ENCODE measurements at places on chromosomes 2 and 18. TPM values are rescaled to one million over a fixed set of nuclear protein-coding genes. Genes with fewer than 3 reads are reported as not detected.
A peak's percentile ranks its signal among the peaks of the same experiment; 100 is the strongest.

ATOH8 gene
- 0.33 TPM for total RNA-seq

KLHL14 gene
- total RNA-seq = 0.08 TPM

MC2R gene
- not detected for total RNA-seq

SLC16A14 gene
- 3.7 TPM for total RNA-seq

WBP1 gene
- total RNA-seq = 26.2 TPM

RTKN gene
- 98.0 TPM for total RNA-seq

CDK5R2 gene
- total RNA-seq = not detected

CDH7 gene
- under 0.01 TPM for total RNA-seq

C2orf15 gene
- total RNA-seq = 0.65 TPM

EIPR1 gene
- total RNA-seq = 12.1 TPM

TNFAIP6 gene
- 0.17 TPM for total RNA-seq

MYO3B gene
- total RNA-seq = 0.05 TPM

PAX8 gene
- 0.09 TPM for total RNA-seq

GRCh38 chr2:175147186-175147585 lies 20.8 kb downstream of the ATF2 start:
- H3K27ac ChIP-seq = no peak overlapping the region
- no peak for DNase-seq
- peaks cover 1% of the 10 kb centered on the region for H3K4me1 ChIP-seq

DNA sequence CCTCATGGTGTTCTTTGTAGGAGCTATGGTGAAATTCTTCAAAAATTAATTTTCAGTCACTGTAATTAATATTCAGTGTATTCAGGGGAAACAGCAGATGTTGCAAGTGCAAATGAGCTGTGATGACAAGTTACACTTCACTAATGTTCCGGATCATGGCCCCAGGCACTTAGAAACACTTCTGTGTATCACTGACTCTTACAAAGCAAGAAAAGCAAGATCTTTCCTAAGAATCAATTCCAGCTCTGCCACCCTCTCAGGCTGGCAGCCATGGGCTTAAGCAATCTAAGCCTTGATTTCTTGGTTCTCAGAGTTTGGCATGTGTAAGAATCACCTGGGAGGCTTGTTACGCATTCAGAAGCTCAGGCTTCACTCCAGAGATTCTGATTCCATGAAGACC lies 78.0 kb downstream of the MARCHF4 start:
- H3K27ac ChIP-seq = no peak overlapping the region
- H3K4me3 ChIP-seq = no peak overlapping the region
- no peaks in the 10 kb centered on the region for H3K4me1 ChIP-seq

DNA sequence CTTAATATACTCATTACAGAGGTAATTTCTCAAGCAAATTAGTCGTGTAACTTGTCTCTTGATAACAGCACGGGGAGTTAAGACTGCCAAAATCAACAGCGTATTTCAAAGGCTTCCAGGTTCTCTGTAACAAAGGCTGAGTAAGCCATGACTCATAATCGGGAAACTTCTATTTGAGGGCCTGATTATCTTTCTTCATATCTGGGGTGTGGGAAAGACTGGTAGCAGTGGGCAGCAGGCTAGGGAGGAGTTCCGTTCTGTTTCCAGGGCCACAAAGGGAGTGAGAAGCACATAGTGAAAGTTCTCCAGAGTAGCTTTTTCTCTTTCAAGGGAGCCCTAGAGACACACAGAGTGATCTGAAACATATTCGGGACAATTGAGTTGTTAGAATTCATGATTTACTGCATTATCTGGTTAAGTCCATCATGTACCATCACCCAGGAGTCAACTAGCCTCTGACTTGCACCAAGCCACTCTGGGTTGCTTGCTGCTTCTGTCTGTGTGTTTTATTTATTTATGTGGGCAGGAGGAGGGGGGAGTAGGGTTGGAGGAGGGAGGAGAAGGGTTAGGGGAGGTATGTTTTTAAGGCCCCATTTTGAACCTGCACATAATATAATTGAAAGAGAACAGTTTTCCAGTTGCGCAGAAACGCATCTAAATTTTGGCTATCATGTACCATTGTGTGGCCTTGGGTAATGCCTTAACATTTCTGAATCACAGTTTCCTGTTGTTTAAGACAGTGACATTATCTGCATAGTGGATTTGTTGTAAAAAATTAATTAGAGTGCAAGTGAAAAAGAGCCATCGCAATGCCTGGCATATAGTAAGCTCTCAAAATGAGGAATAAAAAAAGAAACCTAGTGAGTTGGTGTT lies 80.5 kb upstream of the ITPRID2 start:
- H3K4me1 ChIP-seq = no peaks in the 10 kb centered on the region
- H3K27me3 ChIP-seq = no peaks in the 10 kb centered on the region
- H3K27ac ChIP-seq = no peak overlapping the region
- no peak for DNase-seq
- H3K4me3 ChIP-seq = no peak overlapping the region

DNA sequence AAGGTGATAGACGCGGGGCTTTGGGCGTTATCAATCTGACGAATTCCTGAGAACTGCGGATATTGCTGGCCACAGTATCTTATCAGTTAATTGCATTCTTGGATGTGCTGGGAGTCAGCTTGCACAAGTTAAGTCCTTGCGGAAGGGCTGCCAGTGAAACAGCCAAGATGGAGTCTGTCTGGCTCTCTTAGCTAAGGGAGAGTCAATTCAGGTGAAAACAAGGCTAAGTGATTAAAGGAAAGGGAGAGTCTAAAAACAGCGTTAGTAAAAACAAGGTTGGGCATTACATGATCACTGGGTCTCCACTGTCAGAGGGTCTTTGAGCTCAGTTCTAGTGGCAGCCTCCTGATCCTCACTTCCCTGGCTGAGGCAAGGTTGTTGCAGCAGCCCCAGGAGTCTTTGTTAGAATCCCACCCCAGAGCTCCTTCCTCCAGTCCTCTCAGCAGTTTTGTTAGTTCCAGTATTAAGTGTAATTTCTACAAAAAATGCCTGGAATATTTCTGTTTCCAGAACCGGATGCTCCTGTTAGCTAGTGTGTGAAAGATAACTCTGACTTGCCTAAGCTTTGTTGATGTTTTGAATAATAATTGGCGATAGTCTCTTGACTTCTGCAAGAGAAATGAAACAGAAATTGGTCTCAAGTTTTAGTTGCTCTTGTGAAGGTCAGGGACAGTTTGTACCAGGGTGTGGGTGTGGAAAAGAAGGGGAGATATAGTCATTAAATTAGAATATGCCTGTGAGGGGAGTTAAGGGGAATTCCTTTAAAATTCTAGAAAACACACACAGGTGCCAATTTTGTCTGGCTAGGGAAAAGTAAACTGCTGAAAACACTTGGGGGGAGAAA lies 10.6 kb downstream of the CFLAR start:
- H3K36me3 ChIP-seq = peaks cover 3% of the 10 kb centered on the region
- H3K4me3 ChIP-seq = no peak overlapping the region
- peak overlapping the region; percentile 72 for H3K27ac ChIP-seq
- no peaks in the 10 kb centered on the region for H3K27me3 ChIP-seq
- peaks cover 67% of the 10 kb centered on the region for H3K4me1 ChIP-seq
- no peak for DNase-seq

DNA sequence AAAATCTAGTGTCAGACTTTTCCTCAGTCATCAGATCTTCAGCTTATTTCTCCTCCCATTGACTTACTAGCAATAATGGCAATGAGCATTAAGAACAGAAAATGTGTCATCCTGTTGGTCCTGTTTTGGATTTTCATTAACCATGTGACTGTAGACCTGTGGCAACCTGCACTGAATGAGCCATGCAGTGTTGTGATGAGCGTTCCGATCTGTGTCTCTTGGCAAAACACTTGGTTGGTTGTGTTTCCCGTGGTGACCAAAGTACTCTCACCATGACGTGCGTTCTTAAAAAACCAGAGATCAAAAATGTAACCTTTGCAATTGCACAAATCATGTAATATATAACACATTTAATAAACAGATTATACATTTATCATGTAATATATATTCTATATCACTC lies 138.6 kb downstream of the MAP3K20 start:
- DNase-seq = no peak
- no peaks in the 10 kb centered on the region for H3K27me3 ChIP-seq
- peaks cover 2% of the 10 kb centered on the region for H3K4me1 ChIP-seq
- H3K4me3 ChIP-seq = no peak overlapping the region

GRCh38 chr2:232018181-232018580 lies 56.7 kb downstream of the DIS3L2 start:
- no peak for DNase-seq
- H3K4me3 ChIP-seq = no peak overlapping the region
- H3K27ac ChIP-seq = no peak overlapping the region

DNA sequence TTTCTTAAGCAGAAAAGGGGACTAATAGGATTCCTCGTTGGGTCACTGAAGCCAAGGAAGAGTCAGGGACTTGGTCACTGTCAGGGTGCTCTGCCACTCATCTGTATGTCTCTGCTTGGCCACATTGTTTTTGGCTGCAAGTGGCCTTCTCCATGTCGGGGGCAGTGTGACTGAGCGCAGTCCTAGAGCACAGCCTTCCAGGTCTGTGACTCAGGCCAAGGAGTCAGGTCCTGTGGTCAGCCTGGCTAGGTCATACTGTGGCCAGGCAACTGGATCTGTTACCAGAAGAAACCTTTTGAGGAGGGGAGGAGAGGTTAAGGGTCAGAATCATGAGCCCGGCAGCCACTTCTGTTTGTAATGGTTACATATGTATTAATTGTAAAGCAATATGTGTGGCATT lies 61.3 kb downstream of the GALNT1 start:
- no peak for DNase-seq
- H3K4me1 ChIP-seq = no peaks in the 10 kb centered on the region
- no peak overlapping the region for H3K4me3 ChIP-seq
- H3K36me3 ChIP-seq = no peaks in the 10 kb centered on the region
- H3K27me3 ChIP-seq = no peaks in the 10 kb centered on the region

- H3K4me1 ChIP-seq = peaks cover 37% of the 10 kb centered on the region
- H3K36me3 ChIP-seq = no peaks in the 10 kb centered on the region
- H3K27ac ChIP-seq = peak overlapping the region; percentile 80
- H3K4me3 ChIP-seq = no peak overlapping the region
These were observed 245.0 kb upstream of the FN1 start for GRCh38 chr2:215680605-215681598.

GRCh38 chr2:187500585-187501359 lies 52.7 kb upstream of the CALCRL start:
- H3K27me3 ChIP-seq = no peaks in the 10 kb centered on the region
- H3K4me3 ChIP-seq = no peak overlapping the region
- H3K4me1 ChIP-seq = no peaks in the 10 kb centered on the region
- peaks cover 7% of the 10 kb centered on the region for H3K36me3 ChIP-seq
- no peak for DNase-seq

GRCh38 chr2:177599139-177599688 lies 206.6 kb downstream of the AGPS start:
- no peaks in the 10 kb centered on the region for H3K4me1 ChIP-seq
- H3K36me3 ChIP-seq = no peaks in the 10 kb centered on the region
- no peaks in the 10 kb centered on the region for H3K27me3 ChIP-seq

DNA sequence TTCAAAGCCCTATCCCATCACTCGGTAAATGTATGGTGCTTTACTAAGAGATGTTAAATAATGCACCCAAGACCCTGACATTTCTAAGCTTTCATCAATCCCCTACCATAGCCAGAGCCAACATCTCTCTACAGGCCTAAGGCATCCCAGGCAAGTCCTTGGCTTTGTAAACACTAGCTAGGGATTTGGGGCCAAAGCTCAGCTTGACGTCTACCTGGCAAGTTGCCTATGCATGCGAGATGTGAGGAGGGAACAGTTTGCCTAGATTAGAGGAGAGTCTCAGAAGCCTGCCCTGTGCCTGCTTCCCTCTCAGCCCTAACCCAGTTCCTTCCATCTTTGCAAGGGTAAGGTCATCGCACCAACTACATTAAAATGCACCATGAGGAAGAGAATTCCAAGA lies 221.5 kb upstream of the NCKAP5 start:
- H3K27ac ChIP-seq = no peak overlapping the region
- H3K36me3 ChIP-seq = no peaks in the 10 kb centered on the region
- peak; percentile 37 for DNase-seq
- H3K27me3 ChIP-seq = no peaks in the 10 kb centered on the region
- H3K4me1 ChIP-seq = no peaks in the 10 kb centered on the region

- H3K36me3 ChIP-seq = no peaks in the 10 kb centered on the region
- no peak overlapping the region for H3K27ac ChIP-seq
- DNase-seq = no peak
- no peaks in the 10 kb centered on the region for H3K4me1 ChIP-seq
- no peaks in the 10 kb centered on the region for H3K27me3 ChIP-seq
These were observed 428.0 kb downstream of the FBXO15 start for GRCh38 chr18:73719611-73720010.

DNA sequence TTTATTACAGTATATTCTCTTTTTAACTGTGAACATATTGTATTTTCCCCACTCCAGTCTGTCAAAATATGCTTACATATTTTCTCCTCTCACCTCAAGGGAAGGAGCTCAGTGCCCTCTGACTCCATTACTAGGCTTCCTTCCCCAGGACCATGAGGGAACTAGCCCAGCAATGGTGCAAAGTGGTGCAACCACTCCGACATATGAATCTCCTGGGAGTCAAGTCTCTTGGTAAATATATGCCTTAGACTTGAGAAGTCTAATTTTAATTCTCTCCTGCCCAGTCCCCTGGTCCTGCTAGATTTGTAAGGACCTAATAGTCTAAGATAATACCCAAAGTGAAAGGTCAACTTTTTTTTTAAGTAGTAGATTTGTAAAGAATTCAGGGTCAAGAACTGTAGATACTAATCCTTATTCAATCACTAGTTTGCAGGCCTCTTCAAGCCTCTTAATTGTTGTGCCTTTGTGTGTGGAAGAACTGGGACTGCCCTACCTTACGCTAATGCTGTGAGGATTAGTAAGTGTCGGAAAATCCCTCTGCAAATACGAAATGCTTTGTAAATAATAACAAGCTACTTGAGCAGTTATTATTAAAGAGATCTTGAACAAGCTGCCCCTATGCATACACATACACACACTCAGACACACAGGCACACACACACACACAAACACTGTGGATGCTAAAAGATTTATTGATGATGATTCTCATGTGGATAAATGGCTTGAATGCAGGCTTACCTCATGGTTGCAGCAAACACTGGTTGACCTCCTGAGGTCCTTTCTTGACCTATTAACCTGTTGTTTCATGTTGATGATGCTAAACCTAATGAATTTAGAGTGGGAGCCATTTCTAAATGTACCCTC lies 251.2 kb upstream of the PARD3B start:
- no peak for DNase-seq
- no peaks in the 10 kb centered on the region for H3K36me3 ChIP-seq
- no peaks in the 10 kb centered on the region for H3K4me1 ChIP-seq
- no peak overlapping the region for H3K4me3 ChIP-seq
- H3K27ac ChIP-seq = no peak overlapping the region

GRCh38 chr2:149446748-149447147 lies 116.4 kb downstream of the LYPD6 start:
- no peak for DNase-seq
- H3K4me1 ChIP-seq = no peaks in the 10 kb centered on the region
- no peaks in the 10 kb centered on the region for H3K27me3 ChIP-seq
- H3K27ac ChIP-seq = no peak overlapping the region
- H3K4me3 ChIP-seq = no peak overlapping the region
- no peaks in the 10 kb centered on the region for H3K36me3 ChIP-seq

- no peaks in the 10 kb centered on the region for H3K4me1 ChIP-seq
- no peaks in the 10 kb centered on the region for H3K27me3 ChIP-seq
- no peak overlapping the region for H3K27ac ChIP-seq
- H3K36me3 ChIP-seq = no peaks in the 10 kb centered on the region
These were observed 57.8 kb downstream of the PDK1 start for GRCh38 chr2:172613615-172614231.

GRCh38 chr2:201890453-201890852 lies 84.1 kb downstream of the CDK15 start:
- DNase-seq = no peak
- H3K27me3 ChIP-seq = peaks cover 3% of the 10 kb centered on the region
- no peak overlapping the region for H3K4me3 ChIP-seq
- no peaks in the 10 kb centered on the region for H3K4me1 ChIP-seq
